HT1080 (cell line): ENCODE measurements at places on chromosomes 5 and 9. TPM values are rescaled to one million over a fixed set of nuclear protein-coding genes. Genes with fewer than 3 reads are reported as not detected.
A peak's percentile ranks its signal among the peaks of the same experiment; 100 is the strongest.

DNA sequence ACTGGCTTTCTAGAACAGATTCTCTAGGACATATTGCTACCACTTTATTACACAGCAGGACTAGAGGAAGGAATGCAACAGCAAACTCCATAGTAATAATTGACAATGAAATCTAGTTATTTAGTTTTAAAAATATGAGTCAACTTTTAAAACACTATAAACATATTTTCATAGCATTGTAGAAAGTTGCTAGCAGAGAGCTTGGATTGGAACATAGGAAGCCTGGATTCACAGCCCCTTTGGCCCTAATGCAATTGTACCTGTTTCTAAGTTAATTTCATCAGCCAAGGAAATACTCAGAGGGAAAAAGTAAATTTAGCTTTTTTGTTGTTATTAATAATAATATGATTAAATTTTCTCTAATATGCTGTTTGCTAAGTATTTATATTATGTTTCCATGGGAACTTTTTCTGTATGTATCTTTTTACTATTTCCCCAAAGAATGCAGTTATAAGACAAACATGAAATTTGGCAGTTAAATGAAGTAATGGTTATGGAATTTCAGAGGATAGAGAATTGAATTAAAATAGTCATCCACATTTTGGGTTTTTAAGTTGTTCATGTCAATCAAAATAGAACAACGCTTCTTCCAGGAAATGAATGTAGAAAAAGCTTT lies 45.6 kb downstream of the VCAN start:
- no peak for DNase-seq

GRCh38 chr9:133127340-133127981 lies 6.4 kb upstream of the RALGDS start:
- no peak for DNase-seq

DNA sequence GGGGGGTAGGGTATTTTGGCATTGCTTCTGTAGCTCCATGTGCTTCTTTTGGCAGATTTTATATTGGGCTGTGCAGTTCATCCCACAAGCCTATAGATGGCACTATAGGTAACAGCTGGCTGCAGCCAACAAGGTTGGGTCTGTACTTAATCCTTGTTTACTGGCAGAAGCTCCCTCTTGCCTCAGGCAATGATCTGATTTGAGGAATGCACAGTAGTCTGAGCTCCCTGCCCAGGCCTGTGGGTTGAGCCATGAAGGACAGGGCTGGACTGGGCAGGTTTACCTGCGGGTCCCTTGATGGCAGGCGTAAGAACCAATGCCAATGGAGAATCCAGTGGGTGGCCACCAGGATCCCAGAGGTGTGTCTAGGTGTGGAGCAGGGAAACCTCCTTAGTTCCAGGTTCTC lies 11.7 kb upstream of the OR1J2 start:
- peak; percentile 36 for DNase-seq

DNA sequence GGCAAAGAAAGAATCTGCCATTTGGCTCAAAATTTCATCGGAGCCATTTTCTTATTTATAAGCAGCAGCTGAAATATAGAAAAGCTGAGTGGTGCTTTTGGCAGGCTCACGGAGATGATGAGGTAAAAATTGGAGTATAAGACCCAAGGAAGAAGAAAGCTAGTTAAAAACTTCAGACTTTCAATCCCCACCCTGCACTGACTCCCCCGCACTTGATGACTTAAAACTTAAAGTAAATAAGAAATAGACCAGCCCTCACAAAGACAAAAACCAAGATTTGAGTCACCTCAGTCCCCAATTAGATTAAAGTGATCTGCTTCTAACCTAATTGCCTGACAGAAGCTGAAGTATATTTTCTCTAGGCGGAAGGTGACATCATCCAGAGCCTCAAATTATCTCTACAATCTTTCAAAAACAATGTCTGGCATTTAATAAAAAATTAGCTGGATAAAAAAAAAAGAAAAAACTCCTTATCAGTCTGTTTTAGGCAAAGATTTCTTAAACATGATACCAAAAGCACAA lies 124.0 kb upstream of the PJA2 start:
- DNase-seq = peak; percentile 13

DNA sequence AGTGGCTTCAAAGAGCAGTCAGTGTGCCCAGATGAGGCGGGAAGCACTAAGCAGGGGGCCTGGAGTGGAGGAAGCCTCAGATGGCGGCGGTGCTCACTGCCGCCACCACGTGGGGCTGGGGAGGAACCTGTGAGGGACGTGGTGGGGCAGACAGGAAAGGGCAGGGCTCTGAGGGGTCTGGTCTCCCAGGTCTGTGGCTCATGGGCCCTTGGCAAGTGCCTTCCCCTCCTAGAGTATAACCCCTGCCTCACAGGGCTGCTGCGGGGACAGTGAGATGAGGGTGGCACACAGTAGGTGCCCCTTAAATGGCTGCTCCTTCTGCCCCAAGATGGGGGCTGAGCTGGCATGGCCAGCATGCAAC lies 26.6 kb downstream of the NR5A1 start:
- DNase-seq = peak; percentile 40

- no peak for DNase-seq
Measured at GRCh38 chr9:33135470-33135958, 31.6 kb downstream of the B4GALT1 start.

DNA sequence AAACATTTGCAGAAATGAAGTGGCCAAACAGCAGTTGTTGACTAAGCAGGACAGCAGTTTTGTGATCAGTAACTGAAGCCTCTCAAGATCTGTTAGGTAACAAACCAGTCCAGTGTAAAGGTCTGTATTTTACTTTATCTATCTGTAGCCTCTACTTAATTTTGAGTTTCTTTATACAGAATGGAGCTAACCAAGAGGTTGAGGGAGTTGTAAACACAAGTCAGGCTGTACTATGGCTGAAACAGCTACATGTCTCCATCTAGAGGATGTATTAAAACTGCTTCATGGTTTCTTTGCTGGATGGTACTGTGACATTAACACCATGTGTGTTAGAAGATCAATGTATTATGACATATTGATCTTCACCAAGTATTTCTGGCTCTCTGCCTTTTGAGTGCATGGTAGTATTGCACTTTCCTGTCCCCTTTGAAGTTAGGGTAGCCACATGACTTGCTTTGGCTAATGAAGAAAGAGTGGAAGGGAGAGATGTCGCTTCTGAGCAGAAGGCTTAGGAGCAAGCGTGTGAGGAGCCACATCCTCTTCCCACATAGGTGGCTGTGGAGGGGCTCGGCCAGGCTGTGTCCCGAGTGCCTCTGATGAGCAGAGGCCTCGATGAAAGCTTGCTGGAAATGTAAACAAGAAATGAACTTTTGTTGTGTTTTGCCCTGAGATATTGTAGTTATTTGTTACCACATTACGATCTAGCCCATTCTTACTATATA lies 105.6 kb upstream of the PCA3 start:
- DNase-seq = peak; percentile 47

PCDHGC5 gene
- 0.87 and 1.4 TPM in 2 replicates for total RNA-seq
